ENCODE measurements at places on chromosomes 6 and 20. TPM values are rescaled to one million over a fixed set of nuclear protein-coding genes. Genes with fewer than 3 reads are reported as not detected.

C6orf163 gene
- total RNA-seq = 1.6 TPM

DNA sequence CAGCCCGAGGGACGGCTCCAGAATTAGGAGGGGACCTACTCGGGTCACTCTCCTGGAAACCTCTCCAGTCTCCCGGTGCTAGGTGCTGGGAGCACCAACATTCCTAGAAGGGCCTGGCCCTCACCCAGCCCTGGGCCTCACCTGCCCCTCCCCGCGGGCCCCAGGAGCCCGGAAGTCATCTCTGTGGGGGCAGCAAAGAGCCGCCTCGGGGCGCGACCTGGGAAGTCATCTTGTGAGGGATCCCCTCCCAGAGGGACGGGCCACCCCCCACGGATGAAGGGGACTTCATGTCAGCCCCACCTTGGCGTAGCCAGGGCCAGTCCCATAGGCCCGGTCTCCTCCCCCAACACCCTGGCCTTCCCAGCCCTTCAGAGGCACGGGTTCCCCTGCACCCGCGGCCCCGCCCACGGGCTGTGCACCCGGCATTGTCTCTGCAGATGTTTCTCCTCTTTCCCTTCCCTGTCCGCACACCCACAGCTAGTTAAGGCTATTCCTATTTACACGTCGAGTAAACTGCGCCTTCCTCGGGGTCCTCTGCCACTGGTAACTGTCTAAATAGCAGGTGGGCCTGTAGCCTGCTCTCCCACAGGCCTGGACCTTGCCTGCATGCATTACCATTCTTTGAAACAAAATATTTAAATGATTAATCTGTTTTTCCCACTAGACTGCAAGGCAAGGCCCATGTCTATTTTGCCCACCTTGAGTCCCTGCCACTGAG is 896 bp upstream of the RNASET2 start:
- peak; percentile 49 for DNase-seq
- H3K4me3 ChIP-seq = peak overlapping the region; percentile 92
- peak overlapping the region; percentile 89 for H3K27ac ChIP-seq
- H3K36me3 ChIP-seq = peaks cover 12% of the 10 kb centered on the region
- no peaks in the 10 kb centered on the region for H3K27me3 ChIP-seq
- H3K4me1 ChIP-seq = peaks cover 67% of the 10 kb centered on the region

PPP1R14C gene
- total RNA-seq = not detected

GPX5 gene
- total RNA-seq = not detected

DNA sequence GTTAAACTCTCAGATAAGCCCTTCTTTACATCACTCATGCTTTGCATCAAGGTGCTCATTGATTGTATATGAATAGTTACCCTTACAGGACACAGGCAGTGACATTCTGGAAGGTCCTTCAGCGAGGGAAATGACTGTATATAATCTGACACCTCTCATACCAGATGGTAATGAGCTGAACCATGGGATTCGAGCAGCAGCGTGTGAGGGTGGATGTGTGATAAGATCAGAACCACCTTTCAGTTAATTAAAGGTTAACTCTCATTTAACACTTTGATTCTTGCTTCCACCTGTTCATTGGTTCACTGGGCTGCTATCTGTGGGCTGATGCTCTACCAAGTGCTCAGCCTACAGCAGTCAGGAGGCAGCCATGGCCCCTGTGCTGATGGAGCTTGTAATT is 24.2 kb downstream of the NEDD9 start:
- no peak for DNase-seq
- peak overlapping the region; percentile 85 for H3K27ac ChIP-seq
- peak overlapping the region; percentile 63 for H3K4me3 ChIP-seq
- peaks cover 75% of the 10 kb centered on the region for H3K36me3 ChIP-seq
- H3K27me3 ChIP-seq = no peaks in the 10 kb centered on the region

GRCh38 chr20:48448666-48449600 is 378.9 kb downstream of the PREX1 start:
- H3K27me3 ChIP-seq = peaks cover 4% of the 10 kb centered on the region
- H3K27ac ChIP-seq = no peak overlapping the region
- no peaks in the 10 kb centered on the region for H3K4me1 ChIP-seq
- H3K4me3 ChIP-seq = no peak overlapping the region
- no peaks in the 10 kb centered on the region for H3K36me3 ChIP-seq
